ENCODE measurements at places on chromosomes 5 and 9.
A peak's percentile ranks its signal among the peaks of the same experiment; 100 is the strongest.

- no peak for ATAC-seq
Measured at GRCh38 chr9:126497660-126498275, 116.0 kb upstream of the LMX1B start.

DNA sequence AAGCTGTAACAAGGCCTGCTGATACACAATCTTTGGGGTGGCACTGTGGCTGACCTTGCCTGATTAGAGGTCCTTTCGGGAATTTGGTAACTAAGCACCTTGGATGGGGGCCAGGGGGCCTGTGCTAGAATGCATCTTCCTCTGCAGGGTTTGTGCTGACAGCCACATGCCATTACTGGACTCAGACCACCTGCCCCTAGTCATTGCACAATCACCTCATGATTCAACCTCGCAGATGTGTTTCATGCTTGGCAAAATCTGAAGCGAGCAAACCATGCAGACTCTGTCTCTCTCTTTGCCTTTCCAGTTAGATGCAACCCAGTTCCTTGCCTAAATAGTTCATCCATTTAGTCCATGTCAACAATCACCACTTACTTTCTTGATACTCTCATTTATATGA is 96.5 kb upstream of the ERCC6L2 start:
- ATAC-seq: no peak

- peak; percentile 82 for ATAC-seq
Measured at GRCh38 chr5:73215891-73216610, 43.1 kb downstream of the TMEM174 start.

GRCh38 chr9:82410866-82411265 is 422.3 kb downstream of the SPATA31D1 start:
- no peak for ATAC-seq

DNA sequence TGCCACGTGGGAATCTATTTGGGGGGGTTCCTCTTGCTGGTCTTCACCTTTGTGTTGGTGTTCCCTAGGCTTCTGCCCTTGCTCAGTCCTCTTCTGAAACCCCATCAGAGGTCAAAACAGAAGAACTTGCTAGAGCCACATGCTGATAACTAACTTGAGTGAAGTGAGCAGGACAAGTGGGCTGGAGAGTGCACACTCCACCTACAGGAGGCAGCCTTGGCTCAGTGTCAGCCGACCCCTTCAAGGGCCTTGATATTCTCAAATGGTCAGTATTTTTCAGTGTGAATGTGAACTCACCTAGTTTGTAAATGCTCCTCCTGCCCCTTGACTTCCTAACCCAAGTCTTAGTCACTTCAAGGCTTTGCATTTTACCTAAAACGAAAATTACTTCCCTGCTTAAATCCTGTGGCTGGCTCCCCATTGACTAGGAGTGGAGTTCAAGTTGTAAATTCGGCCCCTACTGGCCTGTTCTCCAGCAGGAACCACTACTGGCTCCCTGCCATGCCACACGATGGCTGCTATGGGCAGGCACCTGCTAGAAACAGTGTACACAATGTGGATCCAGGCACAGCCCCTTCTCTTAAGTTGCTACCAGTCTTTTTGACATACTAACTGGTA is 3.6 kb upstream of the SLC1A3 start:
- ATAC-seq: no peak

- ATAC-seq: peak; percentile 0
Measured at GRCh38 chr5:71587766-71588532, 809 bp downstream of the MCCC2 start.

- ATAC-seq: no peak
Measured at GRCh38 chr5:102153003-102153759, 142.9 kb downstream of the SLCO4C1 start.

- no peak for ATAC-seq
Measured at GRCh38 chr9:82130331-82131042, 141.9 kb downstream of the SPATA31D1 start.

All from activated CD4-positive, CD25-positive, alpha-beta regulatory T cell treated with anti-CD3 and anti-CD28 coated beads, Interleukin-2, amount 50 U/mL, for 24 hours (primary cell).